Stimulated activated CD4-positive, alpha-beta T cell treated with anti-CD3 and anti-CD28 coated beads, Interleukin-4, amount 100 ng/mL, for 1 hour (primary cell): ENCODE measurements at places on chromosomes 6 and 20.

- no peak for DNase-seq
Measured at GRCh38 chr6:46269447-46270229, 98.9 kb upstream of the ENPP5 start.

GRCh38 chr6:167296902-167297301 lies 5.8 kb downstream of the UNC93A start:
- no peak for DNase-seq

DNA sequence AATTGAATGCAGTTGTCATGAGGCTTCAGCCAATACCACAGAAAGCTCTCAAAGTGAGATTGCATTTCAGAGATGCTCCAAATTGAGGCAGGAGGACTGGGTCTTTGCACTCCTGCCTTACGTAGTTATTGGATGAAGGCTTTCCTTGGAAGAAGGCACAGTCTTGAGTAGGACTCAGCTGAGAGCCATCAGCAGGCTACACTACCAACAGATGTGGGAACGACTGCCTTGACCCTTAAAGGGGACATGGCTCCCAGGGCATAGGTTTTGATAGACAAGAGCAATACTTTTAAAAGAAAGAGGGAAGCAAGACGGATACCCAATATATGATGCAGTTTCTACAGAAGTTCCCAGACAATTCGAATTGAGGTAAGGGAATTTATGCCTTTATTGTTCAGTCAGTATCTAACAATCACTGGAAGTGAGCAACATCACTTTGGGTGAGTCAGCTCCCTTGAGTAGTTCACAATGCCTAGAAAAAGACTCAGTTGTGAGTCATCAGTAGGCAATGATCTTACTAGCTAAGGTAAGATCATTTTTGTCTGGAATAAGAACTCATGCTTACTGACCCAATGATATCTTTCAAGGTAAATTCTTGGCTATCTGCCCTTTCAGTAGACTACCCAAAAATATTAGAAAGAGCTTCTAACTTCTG lies 390.8 kb downstream of the GJA1 start:
- DNase-seq, result no peak

- no peak for DNase-seq
Measured at GRCh38 chr6:41453244-41453643, 92.9 kb upstream of the FOXP4 start.

DNA sequence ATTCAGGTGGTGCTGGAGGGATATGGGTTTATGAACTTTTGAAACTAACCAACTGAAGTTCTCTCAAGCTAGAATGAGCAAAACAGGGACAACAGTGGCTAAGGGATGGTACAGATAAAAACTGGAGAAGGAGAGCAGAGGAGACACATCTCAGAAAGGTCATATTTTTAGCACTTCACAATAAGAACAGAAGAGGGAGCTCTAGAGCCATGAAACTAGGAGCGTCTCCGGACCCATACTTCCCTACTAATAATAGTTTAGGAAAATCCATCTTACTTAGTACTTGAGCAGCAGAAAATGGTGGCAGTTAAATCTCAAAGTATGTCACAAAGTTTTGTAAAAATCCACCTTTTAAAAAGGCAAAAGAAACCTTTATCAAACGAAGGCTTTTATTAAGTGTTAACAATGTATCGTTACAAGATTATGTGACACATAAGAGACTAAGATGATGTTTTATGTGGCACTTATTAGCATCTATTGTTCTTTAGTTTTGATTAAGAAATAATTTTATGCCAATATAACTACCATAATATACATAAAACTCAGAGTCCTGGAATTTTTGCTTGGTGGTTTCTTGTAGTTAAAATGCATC lies 278.6 kb downstream of the TBC1D32 start:
- DNase-seq, result no peak
